ENCODE measurements at places on chromosomes 11 and 22.

- no peak for DNase-seq
Measured at GRCh38 chr11:70630816-70631623, 232.7 kb downstream of the CTTN start.

DNA sequence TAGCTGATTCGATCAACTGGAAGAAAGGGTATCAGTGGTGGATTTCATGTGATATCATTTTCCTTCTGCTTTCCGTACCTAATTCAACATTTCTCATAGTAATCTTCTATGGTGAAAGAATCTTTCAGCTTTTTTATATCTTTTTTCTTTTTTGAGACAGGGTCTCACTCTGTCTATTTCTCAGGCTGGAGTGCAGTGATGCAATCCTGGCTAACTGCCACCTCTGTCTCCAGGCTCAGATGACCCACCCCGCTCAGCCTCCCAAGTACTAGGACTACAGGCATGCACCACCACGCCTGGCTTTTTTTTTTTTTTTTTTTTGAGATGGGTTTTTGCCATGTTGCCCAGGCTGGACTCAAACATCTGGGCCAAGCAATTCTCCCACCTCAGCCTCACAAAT lies 18.6 kb upstream of the CHORDC1 start:
- DNase-seq = no peak

DNA sequence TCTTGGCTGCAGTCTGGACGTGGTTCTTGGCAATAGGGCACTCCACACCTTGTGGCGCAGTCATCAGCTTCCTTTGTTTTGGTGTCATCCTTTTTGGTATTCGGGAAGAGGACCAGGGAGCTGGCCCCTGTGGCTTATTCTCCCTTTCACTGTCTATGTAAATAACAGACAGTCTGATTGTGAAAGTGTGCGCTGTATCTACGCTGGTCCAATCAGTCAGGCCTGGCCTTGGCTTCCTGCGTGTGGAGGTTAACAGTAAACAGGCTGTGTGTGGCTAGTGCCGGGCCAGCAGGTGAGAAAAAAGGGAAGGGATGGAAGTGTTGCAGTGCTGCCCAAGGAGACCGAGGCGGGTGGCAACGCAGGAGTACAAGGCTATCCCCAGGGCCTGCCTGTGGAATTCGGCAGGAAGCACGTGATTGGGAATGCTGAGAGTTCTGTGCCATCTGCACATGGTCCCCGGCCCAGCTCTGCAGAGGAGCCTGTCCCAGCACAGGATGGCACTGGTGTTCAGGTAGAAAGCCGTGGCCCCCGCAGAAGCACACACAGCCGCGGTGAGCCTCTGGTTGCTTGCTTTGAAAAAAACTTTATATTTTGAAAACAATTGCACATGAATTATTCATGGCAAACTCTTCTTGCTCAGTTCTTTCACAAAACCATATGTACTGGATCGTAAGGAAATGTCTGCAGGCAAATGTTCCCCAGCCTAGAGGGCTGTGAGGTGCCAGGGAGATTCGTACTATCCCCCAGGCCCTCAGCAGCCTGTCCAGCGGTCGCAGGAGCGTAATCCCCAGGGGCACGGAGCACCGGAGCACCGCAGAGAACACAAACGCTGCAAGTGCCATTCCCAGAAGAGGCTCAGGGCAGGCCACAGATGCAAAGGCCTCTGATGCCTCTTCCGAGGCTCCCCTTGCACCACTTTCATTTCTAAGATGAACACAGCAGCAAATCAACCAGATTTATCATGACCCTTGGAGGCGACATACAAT lies 174.5 kb downstream of the EFCAB6 start:
- no peak for DNase-seq

DNA sequence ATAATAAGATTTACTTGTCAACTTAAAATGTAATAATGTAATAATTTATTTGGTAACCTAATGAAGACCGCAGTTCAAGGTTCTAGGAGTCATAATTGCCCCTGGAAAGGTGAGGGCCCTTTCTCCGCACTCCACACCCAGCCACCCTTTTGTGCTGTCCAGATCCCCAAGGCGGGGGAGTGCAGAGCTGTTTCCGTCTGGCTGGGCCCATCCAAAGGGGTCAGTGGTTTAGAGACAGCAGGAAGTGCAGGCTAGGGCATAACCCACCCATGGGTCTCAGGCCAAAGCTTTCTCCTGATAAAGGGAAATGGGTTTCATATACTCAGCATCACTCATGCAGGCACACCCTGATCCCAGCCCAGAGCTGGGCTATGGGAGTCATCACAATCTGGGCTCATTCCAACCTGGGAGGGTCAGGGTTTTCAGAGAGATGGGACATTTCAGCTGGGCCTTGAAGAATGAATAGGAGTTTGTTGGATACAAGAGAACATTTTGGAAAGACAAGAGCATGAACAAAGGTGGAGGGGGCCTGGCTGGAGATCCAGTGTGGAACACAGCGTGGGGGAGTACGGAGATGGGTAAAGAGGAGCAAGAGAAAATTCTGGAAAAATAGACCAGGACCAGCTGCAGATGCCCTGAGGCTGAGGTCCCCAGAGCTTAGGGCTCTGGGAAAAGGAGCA lies 432.2 kb downstream of the TBC1D22A start:
- DNase-seq = no peak

DNA sequence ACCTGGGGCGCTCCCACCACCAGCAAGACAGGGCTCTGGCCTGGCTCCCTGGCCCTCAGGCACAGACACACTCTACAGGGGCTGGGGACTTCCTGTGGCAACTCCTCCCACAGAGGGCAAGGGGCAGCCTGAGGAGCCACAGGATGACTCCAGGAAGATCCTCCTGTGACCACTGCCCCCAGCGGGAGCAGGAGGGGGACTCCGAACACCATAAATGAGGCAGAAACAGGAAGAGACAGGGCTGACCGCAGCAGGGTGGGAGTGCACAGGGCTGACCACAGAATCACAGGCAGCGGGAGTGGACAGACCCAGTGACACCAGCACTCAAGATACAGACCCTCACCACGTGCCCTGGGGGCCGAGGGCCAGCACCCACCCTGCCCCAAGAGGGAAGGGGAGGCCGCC lies 10.8 kb downstream of the ARAP1 start:
- no peak for DNase-seq

- DNase-seq = no peak
Measured at GRCh38 chr11:130778705-130779104, 137.6 kb downstream of the SNX19 start.

GRCh38 chr11:102552020-102552419 lies 21.5 kb upstream of the MMP7 start:
- DNase-seq = no peak

DNA sequence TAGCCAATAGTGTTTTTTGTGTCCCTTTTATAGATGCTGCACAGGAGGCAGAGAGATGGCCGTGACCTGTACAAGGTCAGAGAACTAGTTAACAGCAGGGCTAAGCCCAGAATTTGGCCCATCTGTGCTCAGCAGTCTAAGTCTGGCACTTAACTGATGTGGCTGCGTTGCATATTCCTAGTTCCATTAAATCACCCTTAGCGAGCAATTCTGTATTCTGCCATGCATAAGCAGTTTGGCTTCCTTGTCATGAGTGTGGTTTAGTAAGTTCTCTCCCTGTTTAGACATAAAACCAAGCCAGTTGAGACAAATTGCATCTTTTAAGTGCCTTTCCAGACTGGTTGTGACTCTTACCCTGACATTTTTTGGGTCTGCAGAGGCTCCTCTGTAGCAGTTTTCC lies 230.6 kb upstream of the TENM4 start:
- no peak for DNase-seq

- no peak for DNase-seq
Measured at GRCh38 chr22:46881373-46882118, 119.1 kb downstream of the TBC1D22A start.

DNA sequence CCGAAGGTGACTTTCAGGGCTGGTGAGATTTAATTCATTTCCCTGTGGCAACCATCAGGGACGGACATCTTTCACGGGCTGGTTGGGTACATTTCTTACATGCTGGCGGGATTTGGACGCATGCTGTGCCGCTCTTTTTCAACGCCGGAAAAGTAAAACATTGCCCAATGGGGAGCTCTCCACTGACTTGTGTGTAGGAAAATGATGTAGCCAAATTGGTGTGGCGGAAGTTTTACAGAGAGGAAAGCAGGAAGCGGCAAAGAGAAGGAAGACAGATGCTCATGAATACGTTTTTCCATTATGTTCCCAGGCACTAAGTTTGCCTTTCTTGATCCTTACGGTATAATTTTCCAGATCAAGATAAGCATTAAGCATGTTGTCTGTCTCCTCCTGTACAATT lies 375.8 kb downstream of the NTM start:
- DNase-seq = no peak

GRCh38 chr11:68934321-68934645 lies 30.6 kb downstream of the IGHMBP2 start:
- no peak for DNase-seq

DNA sequence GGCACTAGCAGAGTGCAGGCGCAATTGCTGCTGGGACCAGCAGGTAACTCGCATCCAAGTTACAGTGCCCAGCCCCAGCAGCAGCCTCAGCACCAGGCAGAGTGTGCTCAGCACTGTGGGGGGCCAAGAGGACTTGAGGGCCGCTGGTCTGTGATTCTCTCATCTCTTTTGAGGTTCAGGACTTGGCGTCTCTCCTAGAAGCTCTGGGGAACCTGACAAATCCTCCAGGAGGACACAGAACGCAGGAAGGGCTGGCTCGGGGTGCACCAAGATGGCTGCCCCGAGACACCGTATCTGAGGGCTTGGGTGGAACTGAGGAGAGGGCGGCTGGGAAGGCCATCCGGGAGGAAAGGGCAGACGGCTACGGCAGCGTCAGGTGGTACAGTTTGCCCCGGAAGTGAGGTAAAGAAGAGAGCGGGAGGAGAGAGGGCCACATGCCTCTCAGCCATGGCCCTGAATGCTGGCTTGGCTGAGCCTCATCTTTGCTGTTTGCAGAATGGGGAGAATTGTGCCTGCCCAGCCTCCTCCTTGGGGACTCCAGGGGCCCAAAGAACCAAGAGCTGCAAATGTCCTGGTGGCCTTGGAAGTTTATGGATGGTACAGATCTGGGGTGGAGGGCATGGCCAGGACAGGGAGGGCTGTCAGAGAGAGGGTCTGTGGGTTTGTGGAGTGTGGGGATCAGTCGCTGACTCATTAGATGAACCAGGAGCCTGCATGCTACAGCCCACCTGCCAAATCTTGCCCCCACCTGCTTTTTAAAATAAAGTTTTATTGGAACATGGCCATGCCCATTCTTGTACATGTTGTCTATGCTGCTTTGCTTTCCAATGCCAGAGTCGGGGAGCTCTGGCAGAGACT lies 78.0 kb downstream of the MYEOV start:
- DNase-seq = no peak
